ENCODE measurements at places on chromosomes 1 and 21. TPM values are rescaled to one million over a fixed set of nuclear protein-coding genes. Genes with fewer than 3 reads are reported as not detected.

GRCh38 chr1:67135354-67135753 is 584 bp upstream of the C1orf141 start:
- no peak overlapping the region for H3K27ac ChIP-seq
- peak; percentile 16 for DNase-seq
- no peaks in the 10 kb centered on the region for H3K27me3 ChIP-seq
- no peaks in the 10 kb centered on the region for H3K4me1 ChIP-seq
- no peak overlapping the region for H3K4me3 ChIP-seq
- no peaks in the 10 kb centered on the region for H3K36me3 ChIP-seq

DNA sequence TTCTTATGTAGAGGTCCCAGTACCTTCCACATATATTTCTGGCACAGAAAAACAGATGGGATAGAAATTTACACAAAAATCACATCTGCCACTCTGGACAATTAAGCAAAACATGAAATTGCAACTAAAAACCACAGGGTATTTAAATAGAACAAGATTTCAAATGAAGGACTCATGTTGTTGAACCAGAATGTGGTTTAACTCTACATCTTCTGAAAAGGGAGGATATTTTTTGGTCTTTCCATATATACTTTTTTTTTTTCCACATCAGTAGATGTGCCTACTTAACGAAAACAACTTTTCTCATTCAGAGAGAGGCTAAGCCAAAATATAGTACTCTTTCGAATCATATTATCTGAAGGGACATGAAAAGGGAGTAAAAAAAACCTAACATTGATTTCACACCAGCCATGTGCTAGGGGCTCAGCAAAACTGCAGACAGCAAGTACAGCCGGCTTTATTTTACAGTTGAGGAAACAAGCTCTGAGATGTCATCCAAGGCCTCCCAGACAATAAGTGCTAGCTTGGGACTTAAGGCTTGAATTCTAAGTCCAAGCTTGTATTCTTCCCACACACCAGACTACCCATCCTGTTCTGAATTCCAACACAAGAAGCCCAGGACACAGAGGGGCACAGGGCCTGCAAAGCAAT is 208.9 kb downstream of the PBX1 start:
- H3K27ac ChIP-seq, result peak overlapping the region; percentile 55
- peaks cover 56% of the 10 kb centered on the region for H3K4me1 ChIP-seq
- no peaks in the 10 kb centered on the region for H3K27me3 ChIP-seq

GRCh38 chr1:171637928-171638576 is 14.4 kb downstream of the MYOC start:
- H3K4me1 ChIP-seq, result no peaks in the 10 kb centered on the region
- no peaks in the 10 kb centered on the region for H3K36me3 ChIP-seq

- peaks cover 8% of the 10 kb centered on the region for H3K4me1 ChIP-seq
- H3K36me3 ChIP-seq, result no peaks in the 10 kb centered on the region
- no peaks in the 10 kb centered on the region for H3K27me3 ChIP-seq
- no peak overlapping the region for H3K4me3 ChIP-seq
These were observed 135.9 kb downstream of the ACBD6 start for GRCh38 chr1:180366371-180367068.

DNAJC8 gene
- 66.0 TPM for total RNA-seq

FCGR1A gene
- total RNA-seq, result not detected
